ENCODE measurements at places on chromosomes 1 and 21.

GRCh38 chr1:199157494-199157893 lies 518.7 kb downstream of the PTPRC start:
- no peak for DNase-seq

- no peak for DNase-seq
These were observed 2.4 kb downstream of the ELF3 start for GRCh38 chr1:202012544-202013478.

DNA sequence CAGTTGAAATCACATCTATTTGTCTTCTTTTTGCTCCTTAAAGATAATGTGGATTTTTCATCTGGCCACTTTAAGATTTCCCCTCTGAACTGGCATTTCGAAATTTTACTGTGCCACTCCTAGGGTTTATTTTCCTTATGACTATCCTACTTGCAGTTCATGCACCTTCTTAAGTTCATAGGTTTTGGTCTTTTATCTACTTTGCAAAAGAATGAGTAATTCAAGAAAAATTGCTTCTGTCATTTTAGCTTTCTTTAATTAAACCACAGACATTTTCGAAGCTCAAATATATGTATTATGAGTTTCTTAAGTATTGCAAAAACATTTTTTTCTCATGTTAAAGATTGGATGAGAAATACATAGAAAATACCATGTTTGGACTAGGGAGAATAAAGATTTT lies 1244.8 kb upstream of the TMPRSS15 start:
- no peak for DNase-seq

DNA sequence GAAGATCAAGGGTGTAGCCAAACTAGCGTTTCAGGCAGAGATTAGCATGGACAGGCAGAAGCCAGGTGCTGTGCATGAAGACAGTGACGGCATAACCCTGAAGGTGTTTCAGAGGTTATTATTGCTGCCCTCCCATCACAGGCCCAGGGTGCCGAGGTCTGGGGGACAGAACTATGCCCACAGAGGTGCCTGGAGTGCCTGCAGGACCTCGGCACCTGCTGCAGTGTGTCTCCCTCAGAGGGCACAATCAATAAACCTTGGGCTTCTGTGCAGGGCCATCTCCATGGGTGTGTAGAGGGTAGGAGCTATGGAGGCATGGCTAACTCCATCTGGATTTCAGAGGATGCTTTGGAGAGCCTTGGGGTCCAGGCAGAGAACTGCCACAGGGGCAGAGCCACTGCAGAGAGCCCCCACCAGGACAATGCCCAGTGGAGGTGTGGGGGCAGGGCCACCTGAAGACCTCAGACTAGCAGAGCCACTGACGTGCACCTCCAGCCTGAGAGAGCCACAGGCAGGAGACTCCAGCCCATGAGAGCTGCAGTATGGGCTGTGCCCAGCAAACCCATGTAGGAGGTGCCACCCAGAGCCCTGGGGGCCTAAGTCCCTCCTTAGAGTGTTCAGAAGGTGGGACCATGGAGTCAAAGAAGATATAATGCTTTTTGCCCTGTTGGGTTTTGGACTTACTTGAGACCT lies 5.7 kb upstream of the ABCG1 start:
- DNase-seq = no peak

GRCh38 chr1:61742620-61743430 lies 545 bp downstream of the PATJ start:
- DNase-seq = peak; percentile 60

GRCh38 chr1:205313563-205314308 lies 7.8 kb downstream of the NUAK2 start:
- DNase-seq = no peak

GRCh38 chr1:239739375-239739774 lies 352.3 kb upstream of the FMN2 start:
- no peak for DNase-seq

DNA sequence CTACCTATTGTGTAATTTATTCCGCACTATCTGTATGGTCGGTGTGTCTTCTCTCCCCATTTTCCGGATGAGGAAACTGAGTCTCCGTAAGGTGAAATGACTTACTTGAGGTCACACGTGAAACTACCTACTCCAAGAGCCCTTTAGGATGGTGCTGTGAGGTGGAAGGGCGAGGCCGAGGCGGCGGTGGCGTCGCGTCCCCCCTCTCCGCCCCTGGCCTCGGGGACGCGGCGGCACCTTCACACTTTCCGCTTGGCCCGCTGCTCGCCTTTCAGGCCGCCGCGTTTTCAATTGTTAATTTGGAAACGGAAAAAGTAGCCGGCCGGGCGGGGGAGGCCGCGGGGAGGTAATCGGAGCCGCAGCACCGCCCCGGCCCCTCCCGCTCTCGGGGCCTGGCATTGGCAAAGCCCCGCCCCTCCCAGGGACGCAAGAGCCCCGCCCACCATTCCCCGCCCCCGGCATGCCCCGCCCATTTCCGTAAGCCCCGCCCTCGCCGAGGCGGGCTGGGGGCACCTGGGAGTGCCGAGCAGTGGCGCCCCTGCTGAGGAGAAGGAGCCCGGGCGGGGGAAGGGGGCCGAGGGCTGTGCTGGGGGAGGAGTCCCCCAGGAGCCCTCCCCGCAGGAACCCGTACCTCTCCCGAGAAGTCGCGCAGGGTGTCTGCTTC lies 18.6 kb downstream of the KCNQ4 start:
- peak; percentile 75 for DNase-seq

DNA sequence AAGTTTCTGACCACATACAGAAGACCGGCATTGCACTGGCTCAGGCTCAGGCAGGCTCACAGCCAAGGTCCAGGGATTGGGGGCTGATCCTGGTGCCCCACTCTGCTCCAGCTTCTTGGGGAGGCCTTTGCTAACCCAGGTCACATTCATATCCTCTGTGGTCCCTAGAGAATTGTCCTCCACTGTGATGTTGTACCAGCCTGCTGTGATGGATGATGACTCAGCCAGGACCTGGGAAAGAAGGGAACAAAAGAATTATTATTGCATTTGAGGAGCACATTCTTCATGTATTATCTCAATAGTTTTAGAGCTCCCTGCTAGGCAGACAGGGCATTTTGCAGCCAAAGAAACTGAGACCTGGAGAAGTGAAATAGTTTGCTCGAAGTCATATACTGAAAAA lies 114.3 kb upstream of the ETV3 start:
- no peak for DNase-seq

DNA sequence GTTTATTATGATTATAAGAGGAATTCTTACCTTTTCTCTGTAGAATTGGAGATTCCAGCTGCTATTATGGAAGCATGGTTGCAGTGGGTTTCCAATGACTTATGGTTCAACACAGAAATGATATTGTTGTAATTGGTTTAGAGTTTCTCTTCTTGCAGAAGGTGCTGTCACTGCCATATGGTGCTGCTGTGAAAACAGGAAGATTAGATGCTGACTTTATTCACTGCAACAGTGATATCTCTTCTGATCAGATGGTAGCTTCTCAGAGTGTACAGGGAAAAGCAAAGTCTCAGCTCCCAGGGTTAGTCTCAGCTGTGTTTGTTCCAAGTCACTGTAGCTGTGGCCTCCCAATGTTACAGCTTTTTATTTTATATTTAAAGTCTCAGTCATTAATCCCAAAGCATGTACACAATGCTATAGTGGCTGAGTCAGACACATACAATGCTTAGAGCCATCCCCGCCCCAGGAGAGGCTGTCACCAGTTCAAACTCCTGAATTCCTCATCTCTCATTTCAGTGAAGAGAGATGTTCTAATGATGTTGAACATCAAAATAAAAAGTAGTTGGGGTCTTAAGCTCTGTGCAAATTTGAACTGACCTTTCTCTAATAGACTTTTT lies 42.7 kb upstream of the RGS2 start:
- no peak for DNase-seq

GRCh38 chr1:219713981-219714381 lies 101.1 kb upstream of the ZC3H11B start:
- peak; percentile 12 for DNase-seq

DNA sequence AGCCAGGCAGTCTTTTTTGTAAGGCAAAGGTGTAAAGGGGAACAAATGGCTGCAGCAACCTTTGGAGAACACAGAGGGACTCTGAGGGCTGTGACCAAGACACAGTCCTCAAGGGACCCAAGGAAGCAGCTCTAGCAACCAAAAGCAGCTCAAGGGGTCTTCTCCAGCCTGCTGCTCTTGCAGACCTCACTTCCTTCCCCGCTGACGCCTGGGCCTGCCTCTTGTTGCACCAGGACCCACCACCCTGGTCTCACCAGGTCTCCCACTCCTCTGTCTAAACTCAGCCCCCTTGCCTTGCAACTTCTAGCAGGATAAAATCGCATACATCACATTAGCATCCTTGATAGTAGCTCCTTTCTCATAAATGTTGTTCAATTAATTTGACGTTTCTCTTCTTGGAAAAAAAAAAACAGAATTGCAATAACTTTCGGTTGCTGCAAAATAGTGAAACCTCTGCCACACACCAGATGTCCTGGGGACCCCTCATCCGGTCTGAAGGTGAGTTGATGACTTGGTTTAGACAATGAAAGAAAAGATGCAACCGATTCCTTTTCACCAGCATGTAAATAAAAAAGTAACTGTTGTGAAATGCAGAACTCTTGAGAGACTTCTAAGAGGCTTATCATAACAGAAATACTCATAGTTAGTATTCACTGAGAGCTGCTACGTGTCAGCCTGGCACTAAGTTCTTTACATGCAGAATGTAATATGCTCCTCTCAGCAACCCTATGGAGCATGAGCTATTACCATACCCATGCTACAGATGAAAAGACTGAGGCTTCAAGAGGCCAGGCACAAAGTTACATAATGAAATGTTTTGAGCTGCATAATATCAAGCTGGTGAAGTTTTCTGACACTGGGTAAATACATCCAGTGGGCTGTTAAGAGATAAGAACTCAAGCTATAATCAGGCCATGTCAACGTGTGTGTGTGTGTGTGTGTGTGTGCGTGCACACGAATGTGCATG lies 58.5 kb downstream of the UMODL1 start:
- no peak for DNase-seq

- no peak for DNase-seq
These were observed 10.1 kb upstream of the PROK1 start for GRCh38 chr1:110440877-110441276.

GRCh38 chr1:154716011-154716410 lies 108.0 kb upstream of the ADAR start:
- no peak for DNase-seq

DNA sequence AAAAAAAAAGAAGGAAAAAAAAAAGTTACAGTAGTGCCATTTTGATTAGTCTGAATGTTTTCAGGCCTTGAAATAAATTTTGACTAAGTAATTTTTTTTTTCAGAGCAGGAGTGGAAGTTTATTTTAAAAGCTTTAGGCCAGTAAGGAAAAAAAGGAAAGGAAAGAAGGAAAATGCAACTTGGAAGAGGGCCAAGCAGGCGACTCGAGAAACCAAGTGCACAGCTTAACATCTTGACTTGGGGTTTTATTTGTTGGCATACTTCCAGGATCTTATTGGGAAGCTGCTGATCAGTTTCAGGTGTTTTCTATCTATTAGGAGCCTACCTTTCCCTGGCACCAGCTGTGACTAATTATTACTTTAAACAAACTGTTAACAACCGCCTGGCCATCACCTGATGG lies 41.7 kb downstream of the ATF3 start:
- DNase-seq = no peak

- DNase-seq = no peak
These were observed 26.5 kb downstream of the HMGCS2 start for GRCh38 chr1:119742202-119742601.

DNA sequence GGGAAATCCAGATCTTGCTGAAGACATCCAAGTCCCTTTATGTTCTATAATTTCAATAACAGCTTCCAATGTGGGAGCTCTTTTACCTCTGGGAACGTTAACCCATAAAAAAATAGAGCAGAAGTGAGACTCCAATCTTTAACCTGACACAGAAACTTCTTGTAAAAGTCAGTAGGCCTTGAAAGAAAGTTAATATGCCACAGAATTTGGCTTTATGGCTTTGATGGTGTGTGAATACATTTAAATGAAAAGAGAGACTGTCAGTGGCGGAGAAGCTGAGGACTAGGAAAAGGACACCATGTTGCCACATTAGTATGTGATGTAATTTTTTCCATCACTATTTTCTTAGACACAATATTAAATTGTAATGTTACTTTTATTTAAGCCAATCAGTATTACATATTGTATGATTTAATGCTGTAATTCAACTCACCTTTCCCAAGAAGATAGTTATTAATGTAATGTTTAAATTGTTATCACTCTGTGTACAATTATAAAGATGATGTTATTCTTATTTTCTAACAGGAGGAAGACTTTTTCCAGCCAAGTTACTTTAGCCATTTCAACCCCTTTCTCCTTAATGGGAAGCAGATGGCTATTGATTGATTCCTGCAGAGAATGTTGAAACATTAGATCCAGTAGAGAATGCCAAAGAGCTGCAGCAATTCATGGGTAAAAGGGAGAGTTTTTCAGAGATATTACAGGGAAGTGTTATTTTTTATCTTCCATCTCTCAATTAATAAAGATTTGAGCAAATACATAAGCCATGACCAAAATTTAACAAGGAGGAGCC lies 17.5 kb upstream of the CLDN8 start:
- DNase-seq = no peak

DNA sequence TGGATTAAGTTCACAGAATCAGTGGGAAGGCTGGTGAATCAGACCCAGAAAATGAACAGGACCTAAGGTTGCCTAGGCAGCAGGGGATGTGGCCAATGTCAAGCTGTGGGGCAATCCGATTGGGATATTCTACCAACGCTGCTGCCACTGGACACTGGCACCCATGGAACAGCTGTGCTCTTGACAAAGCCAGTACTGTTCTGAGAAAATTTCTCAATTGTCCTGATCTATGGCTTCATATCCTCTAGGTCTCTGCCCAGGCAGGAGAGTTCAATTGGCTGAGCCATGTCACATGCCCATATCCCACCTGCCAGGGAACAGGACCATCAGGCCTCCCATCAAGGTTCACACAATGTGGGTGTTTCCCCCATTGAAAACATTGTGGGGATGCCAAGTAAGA lies 6.2 kb downstream of the TACSTD2 start:
- DNase-seq = no peak

- DNase-seq = peak; percentile 62
These were observed at the start of gene C1orf232 for GRCh38 chr1:26168410-26169197. TSS of gene C1orf232 (minus strand) at chr1:26168963. CDS start at chr1:26168499, 464 bp downstream.

- no peak for DNase-seq
These were observed 11.6 kb downstream of the CAMK2N1 start for GRCh38 chr1:20474333-20474975.

DNA sequence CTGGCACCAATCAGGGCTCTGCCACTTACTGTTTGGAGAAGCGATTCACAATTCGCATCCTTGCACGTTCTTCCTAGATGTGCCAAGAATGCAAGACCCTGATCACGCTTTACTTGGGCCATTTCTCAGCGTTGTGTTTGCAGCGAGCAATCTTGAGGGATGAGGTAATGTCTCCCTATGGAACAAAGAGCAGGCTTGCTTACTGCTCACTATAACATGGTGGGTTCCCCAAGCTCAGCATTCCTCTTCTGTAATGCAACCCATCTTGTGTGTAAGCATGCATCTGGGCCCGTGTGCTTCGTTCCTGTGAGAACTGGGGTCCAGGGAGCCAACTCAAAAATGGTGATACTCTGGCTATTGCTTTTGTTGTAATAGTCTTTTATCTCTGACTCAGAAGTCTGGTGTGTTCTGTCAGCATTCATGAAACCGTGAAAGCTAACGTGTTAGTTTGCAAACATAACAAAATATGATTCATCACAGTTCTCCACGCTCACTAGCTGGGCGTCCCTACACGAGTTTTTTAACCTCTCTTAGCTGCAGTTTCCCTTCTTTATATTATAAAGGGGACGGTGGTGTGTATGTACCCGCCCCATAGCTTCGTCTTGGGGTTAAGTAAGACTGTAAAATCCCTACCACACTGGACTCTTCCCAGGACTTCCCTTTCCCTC lies 33.3 kb downstream of the DNTTIP2 start:
- peak; percentile 4 for DNase-seq

All from NCI-H1930 (cell line).